ENCODE measurements at places on chromosomes 7 and 10.

GRCh38 chr7:130384371-130384801, 4.1 kb downstream of the CPA1 start:
- no peak for DNase-seq

DNA sequence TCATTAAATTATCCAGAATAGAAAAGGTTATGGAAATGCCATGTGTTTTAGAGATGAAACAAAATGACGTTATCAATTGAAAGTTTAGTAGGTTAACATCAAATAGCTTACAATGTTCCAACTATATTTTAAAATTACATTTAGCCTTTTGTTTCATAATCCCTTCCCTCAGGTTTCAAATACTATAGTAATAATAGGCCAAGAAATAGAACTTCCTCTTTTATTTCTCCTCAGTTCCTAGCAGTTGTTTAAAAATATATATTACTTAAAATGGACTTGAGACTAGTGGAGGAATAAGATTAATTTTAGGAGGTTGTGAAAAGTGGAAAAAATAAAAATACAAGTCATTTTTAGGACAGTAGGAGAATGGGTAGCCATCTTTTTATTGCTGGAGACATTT, 16.4 kb upstream of the PDSS1 start:
- DNase-seq, result no peak

- DNase-seq, result no peak
Observed at GRCh38 chr7:36204929-36205635, 52.0 kb downstream of the EEPD1 start.

DNA sequence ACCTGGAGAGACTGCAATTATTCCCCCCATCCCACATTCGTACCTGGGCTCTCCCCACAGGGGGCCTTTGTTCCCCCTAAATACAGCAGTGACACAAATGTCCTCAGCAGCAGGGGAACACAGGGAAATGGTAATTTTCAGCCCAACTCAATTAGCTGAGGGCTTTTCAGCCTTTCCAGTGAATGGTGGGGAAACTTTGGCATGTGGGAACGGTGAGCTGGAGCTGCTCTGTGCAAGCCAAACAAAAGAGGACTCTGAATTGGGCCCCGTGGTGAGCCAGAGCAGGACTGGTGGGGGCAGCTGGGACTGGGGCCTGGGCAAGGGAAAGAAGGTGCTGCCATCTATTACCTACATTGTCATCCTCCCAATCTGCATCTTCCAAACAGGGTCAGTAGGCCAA, 51.0 kb downstream of the FBXW4 start:
- DNase-seq, result no peak
